ENCODE measurements at places on chromosomes 16 and 17.

GRCh38 chr16:83630979-83631378, 176.8 kb upstream of the HSBP1 start:
- DNase-seq = no peak

DNA sequence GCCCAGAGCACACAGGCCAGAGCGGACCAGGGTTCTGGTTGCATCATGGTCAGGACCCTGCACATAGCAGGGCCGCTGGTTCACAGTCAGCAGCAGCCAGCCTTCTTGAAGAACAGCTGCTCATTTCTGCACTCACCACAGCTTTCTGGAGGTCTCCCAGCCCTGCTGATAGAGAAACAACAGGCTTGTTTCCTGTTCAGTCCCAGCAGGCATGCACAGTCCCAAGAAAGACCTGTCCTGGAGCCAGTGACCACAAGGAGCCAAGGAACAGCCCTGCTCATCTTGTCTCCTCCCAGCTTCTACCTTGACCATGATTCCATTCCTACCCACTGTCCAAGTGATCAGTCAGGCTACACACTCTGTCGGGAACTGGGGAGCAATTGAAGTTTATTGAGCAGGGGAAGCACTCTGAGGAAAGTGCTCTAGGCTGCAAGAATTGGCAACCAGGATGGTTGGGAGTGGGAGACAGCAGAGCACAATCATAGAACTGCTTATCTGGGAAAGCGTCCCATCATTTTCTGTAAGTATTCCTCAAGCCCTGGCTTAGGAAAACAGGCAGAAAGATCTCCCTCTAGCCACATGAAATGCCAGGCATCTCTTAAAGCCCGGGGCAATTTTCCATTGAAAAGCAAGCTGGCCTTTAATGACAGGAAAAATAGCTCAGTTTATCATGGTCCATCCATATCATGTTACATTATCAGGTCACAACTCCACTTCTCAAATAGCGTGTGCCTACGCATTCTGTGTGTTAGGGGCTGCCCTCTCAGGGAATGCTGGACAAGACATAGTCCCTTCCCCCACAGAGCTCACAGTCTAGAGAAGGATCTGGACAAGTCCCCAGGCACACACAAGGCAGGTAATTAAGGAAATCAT, 155.4 kb upstream of the FOXF1 start:
- no peak for DNase-seq

DNA sequence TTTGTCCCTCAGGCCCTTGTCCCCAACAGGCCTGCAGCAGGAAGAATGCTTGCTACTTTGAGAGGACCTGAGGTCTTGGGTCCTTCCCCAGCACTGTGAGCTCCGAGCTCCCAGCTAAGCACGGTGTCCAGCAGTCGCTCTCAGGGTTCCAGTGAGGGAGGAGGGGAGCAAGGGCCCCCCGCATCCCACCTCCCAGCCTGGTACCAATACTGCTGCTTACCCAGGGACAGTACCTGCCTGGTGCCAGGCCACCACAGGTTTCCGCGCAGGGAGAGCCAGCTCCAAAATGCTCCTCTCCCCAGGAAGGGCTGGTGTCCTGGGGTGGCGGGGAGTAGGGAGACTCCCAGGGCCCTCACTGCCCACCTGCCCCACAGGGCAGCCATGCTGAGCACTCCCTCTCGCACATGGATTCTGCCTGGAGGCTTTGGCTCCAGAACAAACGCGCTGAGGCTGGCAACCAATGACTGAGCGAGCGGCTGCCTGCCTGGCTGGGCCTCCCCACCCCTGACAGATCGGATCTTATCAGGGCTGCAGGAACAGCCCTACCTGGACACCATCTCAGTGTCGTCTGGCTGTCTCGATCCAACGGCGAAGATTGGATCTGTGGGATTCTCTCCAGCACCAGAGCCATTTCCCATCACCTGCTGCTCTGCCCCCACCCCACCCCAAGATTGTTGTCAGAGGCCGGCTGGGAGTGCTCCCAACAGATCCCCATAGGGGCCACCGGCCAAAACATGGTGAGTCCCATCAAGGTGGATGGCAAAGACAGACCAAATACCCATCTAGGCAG, 2.4 kb downstream of the DOK4 start:
- no peak for DNase-seq

- no peak for DNase-seq
These were observed 12.8 kb upstream of the CDRT4 start for GRCh38 chr17:15480204-15480603.

GRCh38 chr16:529012-529575, 1.6 kb downstream of the CAPN15 start:
- no peak for DNase-seq

GRCh38 chr16:24734382-24734781, 4.9 kb downstream of the TNRC6A start:
- no peak for DNase-seq

- peak; percentile 22 for DNase-seq
These were observed 43.7 kb upstream of the ZNF750 start for GRCh38 chr17:82883419-82884031.

DNA sequence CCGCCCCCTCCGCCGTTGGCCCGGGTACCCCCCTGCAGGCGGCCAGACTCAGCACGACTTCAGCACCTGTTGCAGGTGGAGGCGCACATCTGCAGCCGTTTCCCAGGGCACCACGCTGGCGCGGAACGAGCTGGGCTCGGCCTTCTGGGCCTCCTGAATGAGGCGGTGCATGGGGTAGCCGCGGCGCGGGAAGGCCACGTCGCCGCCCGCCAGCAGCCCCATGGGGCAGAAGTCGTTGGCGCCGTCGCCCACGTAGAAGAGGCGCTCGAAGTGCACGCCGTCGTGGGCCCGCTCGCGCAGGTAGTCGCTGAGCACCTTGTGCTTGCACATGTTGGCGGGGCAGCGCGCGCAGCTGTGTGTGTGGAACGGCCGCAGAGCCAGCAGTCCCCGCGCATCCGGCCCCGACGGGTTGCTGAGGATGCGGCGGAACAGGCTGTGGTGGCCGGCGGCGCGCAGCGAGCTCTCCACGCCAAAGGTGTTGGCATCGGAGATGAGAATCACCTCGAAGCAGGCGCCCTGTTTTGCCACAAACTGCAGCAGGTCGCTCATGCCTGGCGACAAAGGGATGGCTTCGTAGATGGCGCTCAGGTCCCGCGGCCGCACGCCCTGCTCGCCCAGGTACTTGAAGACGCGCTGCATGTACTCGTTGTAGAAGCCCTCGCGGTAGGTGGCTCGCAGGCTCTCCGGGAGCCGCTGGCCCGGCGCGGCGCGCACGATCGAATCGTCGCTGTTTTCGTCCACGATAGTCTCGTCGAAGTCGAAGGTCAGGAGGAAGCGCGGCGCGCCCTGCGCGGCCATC, 6.2 kb downstream of the PHOSPHO1 start:
- peak; percentile 30 for DNase-seq

DNA sequence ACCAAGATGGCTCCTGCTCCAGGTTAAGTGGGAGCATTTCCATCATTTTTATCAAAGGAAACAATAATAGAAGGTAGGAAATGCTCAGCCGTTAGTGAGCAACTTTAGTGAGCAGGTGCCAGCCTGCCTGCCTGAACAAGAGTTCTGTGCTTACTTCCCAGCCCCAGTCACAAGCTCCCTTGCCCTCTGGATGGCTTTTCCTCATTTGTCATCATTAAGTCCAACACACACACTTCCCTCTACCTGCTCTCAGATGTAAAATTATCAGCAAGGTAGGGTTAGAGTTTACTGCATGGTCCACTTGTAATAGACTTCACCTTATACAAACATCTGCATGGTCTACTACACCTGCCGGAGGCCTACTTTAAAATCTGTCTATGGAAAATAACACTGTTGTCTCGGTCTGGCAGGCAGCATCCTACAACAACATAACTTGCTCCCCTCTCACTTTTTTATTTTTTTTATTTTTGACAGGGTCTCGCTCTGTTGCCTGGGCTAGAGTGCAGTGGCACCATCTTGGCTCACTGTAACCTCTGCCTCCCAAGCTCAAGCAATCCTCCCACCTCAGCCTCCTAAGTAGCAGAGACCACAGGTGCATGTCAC, 12.7 kb downstream of the TEX2 start:
- no peak for DNase-seq

Data from heart left ventricle (tissue), 16 donors.